IMR-90 (cell line): ENCODE measurements at places on chromosomes 3 and 15. TPM values are rescaled to one million over a fixed set of nuclear protein-coding genes. Genes with fewer than 3 reads are reported as not detected.

PPM1L gene
- total RNA-seq: 0.18 and 0.28 TPM in 2 replicates

- peaks cover 2% of the 10 kb centered on the region; the same call in 1 of the 2 replicates for H3K4me1 ChIP-seq
- H3K36me3 ChIP-seq: no peaks in the 10 kb centered on the region
- no peak overlapping the region for H3K4me3 ChIP-seq
Measured at GRCh38 chr3:14632442-14632930, 19.1 kb upstream of the CCDC174 start.

EFL1 gene
- total RNA-seq: 24.6 and 27.8 TPM in 2 replicates

DNA sequence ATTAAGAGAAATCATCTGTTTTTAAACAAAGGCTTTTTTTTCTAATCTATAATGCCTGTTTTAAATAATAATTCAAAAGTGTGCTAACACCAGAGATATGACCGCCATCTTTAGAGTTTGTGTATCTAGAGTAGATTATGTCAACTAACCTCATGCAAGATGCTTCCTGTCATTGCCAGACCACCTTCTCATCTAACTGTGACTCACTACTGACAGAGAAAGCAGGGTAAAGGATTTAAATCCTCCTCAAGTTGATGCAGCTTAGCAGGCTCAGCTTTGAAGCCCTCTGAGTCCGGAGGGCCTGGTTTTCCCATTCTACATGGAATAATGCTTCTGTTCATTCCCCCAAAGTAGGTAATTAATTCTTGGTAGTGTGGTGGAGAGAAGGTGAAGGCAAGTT is 108.5 kb downstream of the ECT2 start:
- H3K27ac ChIP-seq: no peak overlapping the region
- H3K4me3 ChIP-seq: no peak overlapping the region
- H3K4me1 ChIP-seq: no peaks in the 10 kb centered on the region

- DNase-seq: peak; percentile 52
- H3K36me3 ChIP-seq: no peaks in the 10 kb centered on the region
Measured at GRCh38 chr3:70120357-70120966, 120.9 kb downstream of the SAMMSON start.

- peaks cover 14% of the 10 kb centered on the region for H3K36me3 ChIP-seq
- DNase-seq: no peak
- no peak overlapping the region for H3K4me3 ChIP-seq
- no peak overlapping the region for H3K27ac ChIP-seq
Measured at GRCh38 chr15:89125088-89125826, 37.0 kb downstream of the ABHD2 start.

SPESP1 gene
- 3.0 and 3.3 TPM in 2 replicates for total RNA-seq

- no peaks in the 10 kb centered on the region for H3K27me3 ChIP-seq
- H3K4me1 ChIP-seq: peaks cover 32% of the 10 kb centered on the region
Measured at GRCh38 chr3:16476636-16477035, 36.9 kb downstream of the RFTN1 start.

DNA sequence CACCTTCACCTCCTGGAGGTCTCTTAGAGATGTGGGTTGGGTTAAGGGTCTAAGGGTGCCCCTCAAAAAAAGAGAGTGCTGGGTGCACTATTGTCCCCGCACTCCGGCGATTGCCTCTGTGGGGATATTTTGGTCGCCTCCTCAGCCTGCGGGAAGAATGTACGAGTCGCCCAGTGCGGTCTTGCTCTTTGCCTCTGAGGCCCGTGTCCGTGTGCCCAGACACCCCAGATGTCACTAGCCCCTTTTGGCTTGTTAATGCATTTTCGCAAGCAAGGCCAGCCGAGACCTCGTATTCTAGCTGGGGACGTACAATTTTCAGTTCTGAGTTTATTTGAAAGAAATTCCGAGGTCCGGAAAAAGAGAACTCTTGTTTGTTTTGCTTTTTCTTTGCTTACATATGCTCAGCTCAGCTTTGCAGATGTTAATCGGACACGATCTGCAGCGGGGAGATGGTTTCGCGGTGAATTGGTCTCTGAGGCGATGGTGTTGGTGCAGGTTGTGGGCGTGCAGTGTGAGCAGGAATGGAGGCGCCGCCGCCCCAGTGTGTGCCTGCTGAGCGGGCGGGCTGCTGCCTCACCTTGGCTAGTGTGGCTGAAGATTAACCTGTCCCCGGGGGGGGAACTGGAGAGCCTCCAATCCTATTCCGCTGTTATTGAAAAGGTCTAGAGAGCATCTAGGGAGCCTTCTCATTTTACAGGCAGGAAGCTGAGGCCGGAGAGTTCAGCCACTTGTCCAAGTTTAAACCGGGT is 1.4 kb downstream of the ST6GAL1 start:
- peaks cover 12% of the 10 kb centered on the region for H3K27me3 ChIP-seq
- H3K4me1 ChIP-seq: no peaks in the 10 kb centered on the region; the same call in 1 of the 2 replicates
- H3K4me3 ChIP-seq: peak overlapping the region; percentile 53
- peak; percentile 63 for DNase-seq
- peak overlapping the region; percentile 19; the same call in 1 of the 2 replicates for H3K27ac ChIP-seq

DNA sequence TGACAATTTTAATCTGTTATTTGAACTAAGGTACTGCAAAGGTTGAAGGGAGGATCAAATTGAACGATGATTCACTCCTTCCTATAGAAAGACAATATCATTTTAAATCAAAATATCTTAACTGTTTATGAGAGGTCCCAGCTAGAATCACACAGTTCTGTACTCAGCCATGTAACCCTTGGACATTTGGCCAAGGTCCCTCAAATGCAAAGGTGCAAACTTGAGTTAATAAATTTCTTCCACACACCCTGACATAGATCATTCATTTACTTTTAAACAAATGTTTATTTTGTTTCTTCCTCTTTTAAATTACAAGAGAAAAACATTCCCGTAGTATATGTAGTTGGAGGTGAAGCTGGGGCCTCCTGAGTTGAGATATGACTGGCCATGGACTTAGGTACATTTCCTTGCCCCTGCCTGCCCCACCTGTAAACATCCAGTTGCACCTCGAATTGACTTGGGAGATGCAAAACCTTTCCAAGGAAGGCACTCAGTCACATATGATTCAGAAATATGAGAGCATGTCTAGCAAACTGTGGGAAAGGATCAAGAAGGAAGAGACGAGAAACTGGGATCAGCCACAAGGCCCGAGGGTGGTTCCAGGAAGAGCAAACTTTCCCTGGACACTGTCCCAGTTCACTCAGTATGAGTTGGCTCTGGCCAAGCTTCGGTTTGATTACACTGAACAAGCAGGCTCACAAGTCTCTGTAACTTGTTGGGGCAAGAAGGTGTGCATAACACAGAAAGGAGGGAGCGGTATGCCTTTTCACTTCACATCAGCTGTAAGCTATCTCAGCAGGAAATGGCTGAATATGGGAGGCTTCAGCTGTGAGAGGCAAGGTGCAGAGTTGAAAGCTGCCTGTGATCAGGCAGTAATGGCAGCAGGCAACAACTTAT is 6.7 kb downstream of the TNFSF10 start:
- peaks cover 12% of the 10 kb centered on the region for H3K4me1 ChIP-seq
- peak overlapping the region; percentile 49; the same call in 1 of the 2 replicates for H3K27ac ChIP-seq
- H3K27me3 ChIP-seq: 0 out of 2 replicates have a peak, but pooled peaks cover 2% of the 10 kb centered on the region
- no peaks in the 10 kb centered on the region for H3K36me3 ChIP-seq
- no peak overlapping the region for H3K4me3 ChIP-seq

ITPKA gene
- 1.1 and 1.4 TPM in 2 replicates for total RNA-seq

ANKRD28 gene
- 211 and 223 TPM in 2 replicates for total RNA-seq

CLSTN2 gene
- total RNA-seq: under 0.01 TPM in 2 replicates

DNA sequence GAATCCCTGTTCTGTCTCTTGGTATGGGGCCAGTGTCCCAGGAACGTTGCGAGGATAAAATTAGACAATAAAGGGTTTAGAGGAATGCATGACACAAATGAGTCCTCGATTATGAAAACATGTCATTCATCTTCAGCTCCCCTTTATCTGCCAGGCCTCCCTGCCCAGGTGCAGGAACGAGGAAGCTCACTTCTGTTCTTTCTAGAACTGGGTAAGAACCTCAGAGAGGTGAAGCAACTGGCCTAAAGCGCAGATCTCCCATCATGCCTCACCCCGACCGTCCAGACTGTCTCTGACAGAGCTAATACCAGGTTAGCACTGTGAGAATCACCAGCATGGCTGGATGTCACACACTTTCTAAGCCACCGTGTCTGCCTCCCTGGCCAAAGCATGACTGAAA is 1.5 kb upstream of the ITIH1 start:
- no peaks in the 10 kb centered on the region for H3K36me3 ChIP-seq
- DNase-seq: no peak
- H3K4me3 ChIP-seq: no peak overlapping the region
- no peak overlapping the region for H3K27ac ChIP-seq
- peaks cover 25% of the 10 kb centered on the region; the same call in 1 of the 2 replicates for H3K27me3 ChIP-seq
- H3K4me1 ChIP-seq: no peaks in the 10 kb centered on the region

CLDN18 gene
- not detected in 2 replicates for total RNA-seq

- no peaks in the 10 kb centered on the region for H3K36me3 ChIP-seq
- DNase-seq: no peak
- H3K27me3 ChIP-seq: peaks cover 43% of the 10 kb centered on the region
Measured at GRCh38 chr3:46380471-46381221, 9.9 kb downstream of the CCR5 start.

- H3K4me1 ChIP-seq: no peaks in the 10 kb centered on the region; the same call in none of the 2 replicates
- DNase-seq: no peak
- no peak overlapping the region for H3K27ac ChIP-seq
Measured at GRCh38 chr3:47643092-47643491, 64.4 kb upstream of the CSPG5 start.

KIF7 gene
- total RNA-seq: 5.0 and 5.3 TPM in 2 replicates

SLC15A2 gene
- total RNA-seq: under 0.01 and 0.18 TPM in 2 replicates
